SIG-M5 (cell line): ENCODE measurements at places on chromosomes 1 and 21.

GRCh38 chr1:48916130-48917069, 139.7 kb upstream of the BEND5 start:
- no peak for DNase-seq

- DNase-seq, result no peak
Measured at GRCh38 chr1:232335261-232335660, 294.7 kb downstream of the SIPA1L2 start.

GRCh38 chr1:8378981-8379470, 61.1 kb downstream of the SLC45A1 start:
- no peak for DNase-seq

- no peak for DNase-seq
Measured at GRCh38 chr1:170721621-170722020, 57.7 kb downstream of the PRRX1 start.

- no peak for DNase-seq
Measured at GRCh38 chr1:110347182-110347893, 8.2 kb downstream of the RBM15 start.

DNA sequence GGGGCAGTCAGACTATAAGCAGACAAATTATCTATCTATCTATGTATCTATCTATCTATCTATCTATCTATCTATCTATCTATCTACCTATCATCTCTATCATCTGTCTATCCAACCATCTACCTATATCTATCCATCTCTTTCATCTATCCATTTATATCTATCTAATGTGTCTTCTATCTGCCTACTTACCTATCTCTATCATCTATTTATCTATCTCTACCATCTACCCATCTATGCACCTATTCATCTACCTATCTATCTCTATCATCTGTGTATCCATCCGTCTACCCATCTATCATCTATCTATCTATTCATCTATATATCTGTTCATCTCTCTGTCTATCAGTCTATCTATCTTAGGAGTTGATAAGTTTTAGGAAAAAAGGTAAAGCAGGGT, 10.8 kb upstream of the COG2 start:
- DNase-seq, result no peak

DNA sequence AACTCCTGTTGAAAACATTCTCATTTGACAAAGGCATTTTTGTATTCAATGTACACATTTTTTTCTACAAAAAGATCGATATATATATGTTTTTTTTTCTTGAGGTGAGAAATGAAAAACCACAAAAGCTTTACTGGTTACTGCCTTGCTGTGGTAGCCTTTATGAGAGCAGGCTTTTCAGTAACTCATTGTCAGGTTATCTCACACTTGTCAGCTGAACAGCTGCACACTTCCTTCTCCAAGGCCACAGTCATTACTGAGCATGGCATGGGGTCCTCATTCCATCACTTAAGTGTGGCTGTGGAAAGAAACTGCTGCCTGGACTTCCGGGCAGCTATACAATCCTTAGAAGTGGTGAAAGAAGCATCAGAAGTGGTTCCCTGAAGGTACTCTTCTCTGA, 169.3 kb upstream of the ZP4 start:
- DNase-seq, result no peak

DNA sequence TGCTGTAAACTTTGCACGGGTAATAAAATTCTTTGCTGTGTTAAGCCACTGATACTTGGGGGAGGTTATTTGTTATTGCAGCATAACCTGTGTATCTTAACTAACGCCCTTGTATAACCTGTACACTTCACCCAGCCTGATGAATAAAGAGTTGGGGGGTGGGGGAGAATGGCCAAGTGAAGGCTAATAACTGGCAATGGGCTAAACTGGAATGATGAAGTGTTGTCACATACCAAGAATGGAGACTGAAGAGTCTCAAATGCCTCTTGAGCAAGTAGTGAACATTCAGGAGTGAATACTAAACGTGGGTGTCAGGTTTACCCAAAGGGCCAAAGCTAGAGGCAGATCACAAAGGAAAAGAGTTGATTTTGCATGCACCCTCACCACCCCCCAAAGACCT, 169.4 kb downstream of the C1orf94 start:
- DNase-seq, result no peak

DNA sequence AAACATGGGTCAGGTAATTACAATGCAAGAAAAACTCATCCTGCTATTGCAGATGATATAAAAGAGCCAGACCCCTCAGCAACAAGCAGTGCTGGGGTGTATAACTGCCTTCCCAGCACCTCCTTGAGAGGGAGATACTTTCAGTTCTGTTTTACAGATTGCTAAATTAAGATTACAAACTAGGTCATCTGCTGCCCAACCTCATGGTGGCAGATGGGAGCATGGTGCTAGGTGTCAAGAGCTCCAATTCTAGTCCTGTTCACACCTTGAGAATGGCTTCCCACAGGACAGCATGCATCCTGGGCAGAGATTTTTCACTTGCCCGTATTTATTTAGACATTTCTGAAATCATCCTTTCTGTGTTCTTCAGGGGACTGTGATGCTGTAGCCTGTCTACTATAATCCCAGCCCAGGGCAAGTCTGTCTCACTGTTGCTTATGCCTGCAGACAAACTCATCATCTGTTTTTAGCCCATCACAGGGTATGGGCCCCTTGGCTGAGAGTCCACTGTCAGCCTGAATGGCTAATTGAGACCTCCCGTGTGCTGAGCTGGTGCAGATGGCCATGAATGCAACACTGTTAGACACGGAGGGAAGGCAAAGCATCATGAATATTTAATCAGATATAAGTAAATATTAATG, 40.2 kb upstream of the PBX1 start:
- no peak for DNase-seq

GRCh38 chr1:94036730-94037129, 84.2 kb downstream of the ABCA4 start:
- no peak for DNase-seq

DNA sequence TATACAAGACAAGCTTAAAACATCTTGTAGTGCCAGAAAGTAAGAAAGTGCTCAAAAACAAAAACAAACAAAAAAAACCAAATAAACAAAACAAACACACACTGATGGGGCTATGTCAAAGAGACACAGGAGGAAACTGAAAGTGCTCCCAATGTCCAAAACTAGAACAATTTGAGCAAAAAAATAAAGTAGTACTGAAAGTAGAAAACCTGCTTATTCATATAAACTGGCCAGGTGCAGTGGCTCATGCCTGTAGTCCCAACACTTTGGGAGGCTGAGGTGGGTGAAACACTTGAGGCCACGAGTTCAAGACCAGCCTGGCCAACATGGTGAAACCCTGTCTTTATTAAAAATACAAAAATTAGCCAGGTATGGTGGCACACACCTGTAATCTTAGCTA, 129.9 kb downstream of the GLUL start:
- no peak for DNase-seq

- DNase-seq, result no peak
Measured at GRCh38 chr1:212310383-212310782, 25.2 kb downstream of the PPP2R5A start.

GRCh38 chr1:236407059-236407458, 13.0 kb downstream of the EDARADD start:
- DNase-seq, result no peak

DNA sequence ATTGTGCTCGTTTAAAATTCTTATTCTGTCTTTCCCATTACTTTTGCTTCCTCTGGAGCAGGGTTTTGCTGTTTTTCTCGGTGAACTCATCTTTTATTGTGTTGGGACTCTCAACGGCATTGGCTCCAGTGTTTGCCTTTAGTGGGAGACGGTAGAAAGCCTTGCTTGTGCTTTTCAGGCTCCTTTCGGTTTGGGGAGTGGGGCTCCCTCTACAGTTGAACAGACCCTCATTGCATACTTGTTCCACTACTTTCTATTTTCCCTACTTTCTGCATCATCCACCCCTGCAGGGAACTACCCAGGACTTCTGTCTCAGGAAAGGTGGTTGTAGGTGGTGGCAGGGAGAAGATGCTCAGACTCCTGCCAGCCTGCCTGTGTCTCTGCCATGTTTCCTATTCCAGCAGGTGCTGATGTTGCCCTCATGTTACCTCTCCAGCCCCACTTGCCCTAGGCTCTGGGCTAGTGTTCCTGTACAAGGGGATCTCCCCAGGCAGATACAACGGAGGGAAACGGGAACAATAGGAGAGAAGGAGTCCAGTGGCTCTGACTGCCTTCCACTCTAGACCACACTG, 68.5 kb upstream of the ZBTB18 start:
- DNase-seq, result no peak

DNA sequence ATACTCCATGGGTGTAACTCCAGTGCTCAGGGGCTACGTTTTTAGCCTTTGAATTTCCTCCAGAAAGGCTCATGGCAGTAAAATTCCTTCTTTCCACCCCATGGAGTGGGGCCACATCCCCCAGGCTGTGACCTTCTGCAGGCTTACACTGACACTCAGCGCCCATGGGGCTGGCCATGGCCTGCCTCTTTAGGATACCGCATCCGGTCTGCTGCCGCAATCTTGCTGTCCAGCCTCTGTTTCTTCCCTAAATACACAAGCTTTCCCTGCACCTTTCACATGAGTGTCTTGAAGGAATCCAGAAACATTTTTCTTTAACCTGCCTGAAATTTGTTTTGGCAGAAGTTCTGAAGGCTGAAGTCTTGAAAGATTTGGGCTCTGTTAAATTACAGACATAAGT, 170.5 kb downstream of the NTMT2 start:
- no peak for DNase-seq

DNA sequence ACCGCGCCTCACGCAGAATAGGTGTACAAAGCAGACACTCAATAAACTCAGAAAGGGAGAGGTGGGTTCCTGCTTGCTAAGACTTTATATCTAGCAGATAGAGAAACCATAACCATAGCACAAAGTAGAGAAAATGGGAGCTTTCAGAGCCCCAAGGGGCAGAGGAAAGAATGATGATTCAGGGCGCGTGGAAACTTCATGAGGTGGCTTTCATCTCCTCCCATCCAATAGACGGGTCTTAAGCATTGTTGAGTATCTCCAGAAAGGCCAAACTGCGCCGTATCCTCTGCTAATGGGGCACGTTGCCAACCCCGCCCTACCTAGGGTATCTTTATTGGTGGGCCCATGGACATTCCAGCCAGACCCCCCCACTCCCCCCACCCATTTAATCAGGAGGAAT, 778 bp upstream of the MIXL1 start:
- no peak for DNase-seq

GRCh38 chr1:223233410-223234169, 90.5 kb upstream of the TLR5 start:
- no peak for DNase-seq

DNA sequence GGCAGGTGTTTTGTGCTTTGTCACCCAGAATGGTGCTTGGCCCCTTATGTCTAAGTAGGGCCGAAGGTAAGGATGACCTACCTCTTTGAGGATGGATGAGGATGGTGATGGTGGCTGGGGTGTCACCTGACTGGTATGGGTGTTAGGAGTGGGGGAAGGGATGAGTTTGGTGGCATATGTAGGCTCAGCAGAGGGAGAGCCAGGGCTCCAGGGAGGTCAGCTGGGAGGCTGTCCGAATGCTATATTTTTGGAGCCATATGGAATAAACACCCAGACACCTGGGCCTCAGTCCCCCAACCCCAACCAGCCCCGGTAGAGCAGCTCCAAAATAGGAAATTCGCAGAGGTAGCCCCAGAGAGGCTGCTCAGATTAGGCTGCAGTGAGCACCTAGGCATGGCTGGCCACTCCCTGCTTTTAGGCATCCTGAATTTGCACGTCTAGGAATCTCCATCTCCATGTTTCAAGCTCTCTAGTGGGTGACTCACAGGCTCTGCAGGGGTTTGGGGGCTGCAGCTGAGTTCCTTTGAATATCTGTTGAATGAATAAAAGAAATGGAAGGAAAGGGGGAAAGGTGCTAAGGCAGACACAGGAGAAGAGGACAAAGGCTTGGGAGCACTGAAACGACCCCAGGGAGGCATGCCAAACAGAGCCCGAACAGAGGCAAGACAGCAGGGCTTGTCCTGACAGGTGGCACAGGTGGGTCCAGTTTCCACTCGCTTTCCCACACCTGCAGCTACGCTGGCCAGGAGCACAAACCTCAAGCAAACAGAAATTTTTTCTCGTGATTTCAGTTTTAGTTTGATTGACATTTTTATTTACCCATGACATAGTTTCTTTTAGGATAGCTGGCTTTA, 135.3 kb upstream of the EDN2 start:
- DNase-seq, result no peak

DNA sequence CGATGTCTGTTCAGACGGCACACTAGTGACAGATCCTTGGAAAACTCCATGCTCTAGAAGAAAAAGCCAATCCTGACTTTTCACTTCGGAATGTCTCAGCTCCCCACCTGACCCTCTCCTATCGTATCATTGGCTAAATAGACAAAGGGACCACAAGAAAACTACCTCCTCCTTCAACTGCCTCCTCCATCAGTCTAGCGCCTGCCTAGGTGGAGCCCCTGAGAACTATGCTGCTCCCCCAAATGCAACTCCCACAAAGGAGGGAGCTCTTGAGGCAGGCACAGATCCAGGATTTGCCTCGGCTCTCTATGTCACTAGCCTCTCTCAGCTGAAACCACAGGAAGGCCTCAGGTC, 148.4 kb downstream of the TOMM20 start:
- no peak for DNase-seq

- no peak for DNase-seq
Measured at GRCh38 chr1:186479162-186479561, 18.2 kb upstream of the PDC start.

DNA sequence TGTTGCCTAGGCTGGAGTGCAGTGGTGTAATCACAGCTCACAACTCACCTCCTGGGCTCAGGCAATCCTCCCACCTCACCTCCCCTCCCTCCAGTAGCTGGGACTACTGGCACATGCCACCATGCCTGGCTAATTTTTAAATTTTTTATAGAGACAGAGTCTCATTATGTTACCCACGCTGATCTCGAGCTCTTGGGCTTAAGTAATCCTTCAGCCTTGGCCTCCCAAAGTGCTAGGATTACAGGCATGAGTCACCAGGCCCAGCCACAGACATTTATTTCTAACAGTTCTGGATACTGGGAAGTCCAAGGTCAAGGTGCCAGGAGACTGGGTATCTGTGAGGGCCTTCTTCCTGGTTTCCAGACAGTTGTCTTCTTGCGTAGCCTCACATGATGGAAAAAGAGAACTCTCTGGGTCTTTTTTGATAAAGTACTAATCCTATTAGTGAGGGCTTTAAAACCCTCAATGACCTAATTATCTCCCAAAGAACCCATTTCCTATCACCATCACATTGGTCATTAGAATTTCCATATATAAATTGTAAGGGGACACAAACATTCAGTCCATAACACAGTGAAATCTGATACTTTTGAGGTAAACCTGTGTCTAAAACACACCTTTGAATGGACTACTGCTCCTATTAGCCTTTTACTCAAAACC, 67.9 kb downstream of the PHACTR4 start:
- DNase-seq, result no peak

- DNase-seq, result no peak
Measured at GRCh38 chr21:23578027-23578426, 2029.3 kb downstream of the MRPL39 start.

DNA sequence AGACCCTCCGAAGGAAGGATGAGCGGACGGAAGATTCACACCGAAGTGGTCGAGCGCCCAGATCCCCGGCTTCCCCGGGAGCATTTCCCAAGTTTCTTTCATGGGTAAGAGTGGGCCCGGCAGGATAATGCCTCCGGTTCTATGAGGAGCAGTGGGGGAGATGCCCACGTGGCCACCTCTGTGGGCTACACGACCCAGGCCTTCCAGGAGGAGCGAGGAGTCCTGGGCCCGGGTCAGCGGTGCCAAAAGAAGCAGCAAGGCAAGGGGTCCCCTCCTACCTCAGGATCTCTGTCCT, 7.9 kb upstream of the NBPF11 start:
- DNase-seq, result no peak

GRCh38 chr21:27190601-27191000, 223.7 kb upstream of the ADAMTS5 start:
- DNase-seq, result no peak

GRCh38 chr1:168419736-168420135, 124.1 kb downstream of the XCL2 start:
- DNase-seq, result no peak

GRCh38 chr21:16891821-16892220, 621.0 kb upstream of the CXADR start:
- no peak for DNase-seq
